GM23338 (cell line): ENCODE measurements at places on chromosomes 12 and 14. TPM values are rescaled to one million over a fixed set of nuclear protein-coding genes. Genes with fewer than 3 reads are reported as not detected.
A peak's percentile ranks its signal among the peaks of the same experiment; 100 is the strongest.

- DNase-seq = no peak
These were observed 254.6 kb downstream of the C12orf75 start for GRCh38 chr12:105585107-105585506.

Gene NANOG
- total RNA-seq = 134 TPM in 2 replicates

Gene KLRB1
- total RNA-seq = not detected in 2 replicates

DNA sequence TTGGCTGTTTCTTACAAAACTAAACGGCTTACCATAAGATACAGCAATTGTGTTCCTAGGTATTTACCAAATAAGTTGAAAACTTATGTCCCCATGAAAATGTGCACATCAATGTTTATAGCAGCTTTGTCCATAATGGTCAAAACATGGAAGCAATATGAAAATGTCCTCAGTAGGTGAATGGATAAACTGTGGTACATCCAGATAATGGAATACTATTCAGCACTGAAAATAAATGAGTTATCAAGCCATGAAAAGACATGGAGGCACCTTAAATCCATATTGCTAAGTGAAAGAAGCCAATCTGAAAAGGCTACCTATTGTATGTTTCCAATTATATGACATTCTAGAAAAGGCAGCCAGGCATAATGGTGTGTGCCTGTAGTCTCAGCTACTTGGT lies 40.7 kb downstream of the CFL2 start:
- no peak for DNase-seq

GRCh38 chr14:96783915-96784224 lies 13.3 kb upstream of the VRK1 start:
- DNase-seq = no peak

DNA sequence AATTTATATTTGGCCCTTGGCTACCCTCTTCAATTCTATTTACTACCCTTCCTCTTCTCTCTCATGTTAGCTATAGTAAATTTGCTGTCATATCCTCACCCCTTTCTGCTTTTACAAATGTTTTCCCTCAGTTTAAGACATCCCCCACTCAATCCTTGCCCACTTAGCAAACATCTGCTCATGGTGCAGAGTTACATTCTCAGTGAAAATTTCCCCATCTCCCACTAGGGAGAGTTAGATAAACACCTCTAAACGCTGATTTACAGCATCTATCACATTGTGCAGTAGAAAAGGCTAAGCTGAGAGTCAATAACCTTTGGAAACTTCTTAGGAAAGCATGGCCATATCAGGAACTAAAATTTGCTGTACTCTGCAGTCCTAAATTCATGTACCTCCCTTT lies 69.0 kb downstream of the DENND5B start:
- no peak for DNase-seq

Gene PMCH
- total RNA-seq = not detected in 2 replicates

DNA sequence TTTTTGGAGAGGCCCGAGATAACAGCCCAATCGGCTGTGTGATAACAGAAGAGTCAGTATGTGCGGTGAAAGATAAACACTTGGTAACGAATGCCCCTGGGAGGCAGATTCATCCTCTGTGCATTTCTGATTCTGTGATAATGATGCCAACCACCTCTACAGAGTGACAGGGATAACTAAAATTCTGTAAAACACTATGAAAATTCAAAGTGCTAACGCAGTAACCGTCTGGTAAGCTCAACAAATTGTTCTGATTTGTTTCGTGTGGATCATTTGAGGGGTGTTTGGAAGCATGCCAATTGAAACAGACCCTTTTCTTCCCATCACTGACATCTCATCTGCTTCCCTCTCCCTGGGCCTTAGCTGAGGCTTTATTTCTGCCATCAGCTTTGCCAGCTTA lies 76.3 kb downstream of the ESR2 start:
- DNase-seq = no peak

GRCh38 chr14:104209985-104210816 lies 71.8 kb downstream of the KIF26A start:
- no peak for DNase-seq

GRCh38 chr12:77362509-77363210 lies 297.3 kb upstream of the E2F7 start:
- DNase-seq = no peak

DNA sequence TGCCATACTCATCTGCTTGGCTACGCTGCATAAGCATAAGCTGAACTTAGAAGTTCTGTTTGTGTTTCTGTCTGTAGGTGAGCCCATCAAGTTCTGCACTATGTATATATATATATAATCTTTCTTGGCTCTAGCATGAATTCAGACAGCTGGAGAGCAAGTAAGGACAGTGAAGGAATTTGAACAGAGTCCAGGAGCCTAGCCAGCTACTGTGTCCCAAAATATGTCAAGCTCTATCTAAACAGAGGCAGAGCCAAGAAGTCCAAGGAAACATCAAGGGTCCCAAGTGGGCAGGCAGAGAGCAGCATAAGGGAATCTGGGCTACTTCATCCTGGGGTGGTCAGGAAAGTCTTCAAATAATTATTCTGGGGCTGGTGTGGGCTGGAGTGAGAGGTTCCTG lies 118.5 kb upstream of the NPAS3 start:
- DNase-seq = no peak

DNA sequence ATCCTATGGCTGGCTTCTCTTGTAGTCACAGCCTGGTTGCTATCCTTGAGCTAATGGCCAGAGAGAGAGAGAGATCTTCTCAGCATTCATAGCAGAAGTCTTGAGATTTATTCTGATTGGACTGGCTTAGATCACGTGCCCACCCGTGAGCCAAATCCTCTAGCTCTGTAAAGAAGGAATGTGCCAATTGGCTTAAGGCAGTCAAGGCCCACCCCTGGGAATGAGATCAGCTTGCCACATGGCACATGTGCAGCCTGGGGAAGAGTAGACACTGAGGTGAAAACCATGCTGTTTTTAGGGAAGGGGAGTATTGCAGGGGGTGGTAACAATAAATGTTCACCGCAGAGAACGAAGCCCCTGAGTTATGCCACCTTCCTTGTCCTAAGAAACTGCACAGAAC lies 36.3 kb downstream of the PLEKHG7 start:
- peak; percentile 5 for DNase-seq

Gene GARIN6
- not detected in 2 replicates for total RNA-seq
